ENCODE measurements at places on chromosomes 6 and 20.

- DNase-seq: no peak
Observed at GRCh38 chr20:21376626-21377025, 20.7 kb downstream of the NKX2-4 start.

DNA sequence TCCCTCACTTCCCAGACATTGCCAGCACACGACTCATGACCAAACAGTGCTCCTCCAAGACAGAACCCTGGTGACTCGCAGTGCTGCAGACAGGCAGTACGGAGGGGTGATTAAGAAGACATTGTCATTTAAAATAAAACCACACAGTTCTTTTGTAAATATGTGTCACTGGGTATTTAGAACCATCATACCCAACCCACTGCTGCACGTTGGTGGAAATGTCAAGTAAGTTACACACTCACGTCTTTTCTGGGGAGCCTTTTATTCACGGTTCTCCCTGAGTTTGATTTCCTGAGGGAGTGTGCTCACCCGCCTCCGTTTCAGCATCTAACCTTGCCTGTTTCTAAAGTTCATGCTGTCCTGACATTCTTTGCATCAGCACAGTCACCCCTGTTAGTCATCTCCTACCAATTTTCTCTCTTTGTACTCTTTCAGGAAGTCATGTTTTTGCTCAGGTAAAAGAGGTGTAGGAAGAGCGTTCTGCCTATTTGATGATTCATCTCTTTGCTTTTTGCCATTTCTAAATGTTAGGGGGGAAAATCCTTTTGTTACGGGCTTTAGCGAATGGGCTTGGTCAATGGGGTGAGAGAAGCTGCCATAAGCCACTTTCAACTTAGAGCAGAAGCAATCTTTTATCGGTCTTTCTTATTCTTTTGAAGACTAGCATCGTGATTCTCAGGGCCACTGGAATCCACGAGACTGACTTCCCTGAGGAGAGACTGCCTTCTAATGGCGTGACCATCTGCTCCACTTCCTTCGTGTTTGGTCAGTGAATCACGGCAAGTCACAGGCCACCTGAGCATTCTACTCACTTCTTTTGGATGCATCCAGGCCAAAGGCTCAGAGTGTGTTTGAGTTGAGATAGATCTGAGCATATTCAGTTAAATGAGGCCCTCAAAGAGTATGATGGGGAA lies 512.8 kb upstream of the JARID2 start:
- DNase-seq: no peak

DNA sequence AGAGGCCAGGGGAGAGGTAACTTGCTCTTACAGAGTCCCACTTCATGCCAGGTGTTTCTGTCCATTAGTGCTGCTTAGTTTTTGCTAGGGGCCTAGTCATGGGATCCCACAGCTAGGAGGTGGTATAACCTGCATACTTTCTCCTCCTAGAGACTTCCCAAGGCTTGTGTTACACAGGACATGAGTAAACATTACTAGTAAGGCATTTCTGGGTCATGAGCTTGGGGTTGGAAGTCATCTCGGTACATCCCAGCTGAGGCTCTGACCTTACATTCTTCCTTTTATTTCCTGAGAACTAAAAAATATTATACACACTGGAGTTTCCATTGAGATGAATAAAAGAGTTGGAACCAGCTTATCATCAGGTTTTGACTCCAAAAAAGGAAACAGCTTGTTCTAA lies 20.9 kb upstream of the PNPLA1 start:
- no peak for DNase-seq

DNA sequence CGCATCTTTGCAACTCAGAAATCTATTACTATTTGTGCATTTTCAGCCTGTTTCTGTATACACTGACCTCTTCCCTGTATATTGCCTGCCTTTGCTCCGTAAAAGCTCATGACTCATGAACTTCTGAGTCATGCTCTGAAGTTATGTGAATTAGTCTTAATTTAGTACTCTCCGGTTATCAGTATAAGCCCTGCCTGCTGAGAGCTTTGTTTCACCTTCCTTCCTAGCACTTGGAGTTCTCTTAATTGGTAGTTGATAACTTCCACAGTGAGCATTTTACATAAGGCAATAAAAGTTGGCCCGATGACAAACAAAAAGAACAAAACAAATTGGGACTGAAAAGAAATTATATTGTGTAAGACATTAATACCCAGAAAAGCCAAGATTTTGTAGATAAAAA lies 231.4 kb downstream of the GJA1 start:
- no peak for DNase-seq
